ENCODE measurements at places on chromosomes 4 and X. TPM values are rescaled to one million over a fixed set of nuclear protein-coding genes. Genes with fewer than 3 reads are reported as not detected.
A peak's percentile ranks its signal among the peaks of the same experiment; 100 is the strongest.

TCEAL9 gene
- total RNA-seq, result 23.5 TPM

ZFP42 gene
- not detected for total RNA-seq

EREG gene
- not detected for total RNA-seq

RBM47 gene
- 196 TPM for total RNA-seq

JCHAIN gene
- total RNA-seq, result 5.5 TPM

ENPEP gene
- 0.29 TPM for total RNA-seq

- H3K4me3 ChIP-seq, result no peak overlapping the region
- no peaks in the 10 kb centered on the region for H3K27me3 ChIP-seq
- peak; percentile 27 for DNase-seq
- H3K27ac ChIP-seq, result no peak overlapping the region
Observed at GRCh38 chrX:41779030-41779564, 55.1 kb downstream of the GPR82 start.

GRCh38 chr4:173917255-173917960, 366.1 kb downstream of the FBXO8 start:
- no peaks in the 10 kb centered on the region for H3K36me3 ChIP-seq
- peaks cover 22% of the 10 kb centered on the region for H3K4me1 ChIP-seq
- no peak overlapping the region for H3K27ac ChIP-seq
- no peak for DNase-seq
- no peak overlapping the region for H3K4me3 ChIP-seq

DNA sequence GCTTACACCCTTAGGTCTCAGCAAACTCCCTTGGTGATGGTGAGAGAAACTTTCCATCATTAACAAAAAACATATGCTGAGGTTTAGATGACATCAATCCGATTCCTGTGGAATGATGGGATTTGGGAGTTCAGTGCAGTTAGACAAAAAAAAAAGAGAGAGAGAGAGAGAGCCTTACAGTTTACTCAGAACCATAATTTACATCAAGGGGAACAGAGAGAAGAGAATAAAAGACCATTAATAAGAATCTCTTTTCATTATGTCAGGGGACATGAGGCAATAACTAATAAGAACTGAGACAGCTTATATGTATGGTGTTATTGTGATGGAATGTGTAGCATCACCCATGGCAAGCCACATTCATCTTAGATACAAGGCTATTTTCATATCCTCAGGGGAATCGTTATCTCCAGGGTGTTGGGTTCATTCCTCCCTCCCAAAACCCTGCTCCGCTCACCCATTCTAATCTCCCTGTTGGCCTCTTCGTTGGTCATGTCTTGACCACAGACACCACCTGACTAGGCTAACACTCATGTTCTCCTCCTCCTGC, 175.7 kb upstream of the MXRA5 start:
- DNase-seq, result peak; percentile 23
- H3K27me3 ChIP-seq, result no peaks in the 10 kb centered on the region
- H3K36me3 ChIP-seq, result no peaks in the 10 kb centered on the region
- H3K4me3 ChIP-seq, result no peak overlapping the region
- no peaks in the 10 kb centered on the region for H3K4me1 ChIP-seq

- H3K27ac ChIP-seq, result no peak overlapping the region
- no peaks in the 10 kb centered on the region for H3K36me3 ChIP-seq
- H3K4me3 ChIP-seq, result no peak overlapping the region
Observed at GRCh38 chr4:48445704-48446103, 37.4 kb upstream of the SLC10A4 start.

GRCh38 chrX:13120017-13120416, 75.6 kb upstream of the FAM9C start:
- H3K36me3 ChIP-seq, result no peaks in the 10 kb centered on the region
- peak overlapping the region; percentile 82 for H3K27ac ChIP-seq
- DNase-seq, result peak; percentile 85
- no peaks in the 10 kb centered on the region for H3K27me3 ChIP-seq
- peaks cover 7% of the 10 kb centered on the region for H3K4me1 ChIP-seq

- H3K4me1 ChIP-seq, result no peaks in the 10 kb centered on the region
- H3K27ac ChIP-seq, result no peak overlapping the region
- H3K36me3 ChIP-seq, result no peaks in the 10 kb centered on the region
- H3K27me3 ChIP-seq, result no peaks in the 10 kb centered on the region
- peak; percentile 23 for DNase-seq
Observed at GRCh38 chrX:24676403-24677024, 17.2 kb upstream of the POLA1 start.

DNA sequence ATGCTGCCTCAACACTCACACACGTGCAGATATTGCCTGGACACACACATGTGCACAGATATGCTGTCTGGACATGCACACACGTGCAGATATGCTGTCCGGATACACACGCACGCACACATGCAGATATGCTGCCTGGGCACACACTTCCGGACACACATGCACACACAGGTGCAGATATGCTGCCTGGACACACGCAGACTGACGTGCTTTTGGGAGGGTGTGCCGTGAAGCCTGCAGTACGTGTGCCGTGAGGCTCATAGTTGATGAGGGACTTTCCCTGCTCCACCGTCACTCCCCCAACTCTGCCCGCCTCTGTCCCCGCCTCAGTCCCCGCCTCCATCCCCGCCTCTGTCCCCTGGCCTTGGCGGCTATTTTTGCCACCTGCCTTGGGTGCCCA, 14.7 kb downstream of the FGFRL1 start:
- peak; percentile 78 for DNase-seq
- H3K4me1 ChIP-seq, result peaks cover 19% of the 10 kb centered on the region
- H3K36me3 ChIP-seq, result peaks cover 40% of the 10 kb centered on the region
- no peak overlapping the region for H3K27ac ChIP-seq
- H3K4me3 ChIP-seq, result no peak overlapping the region
- H3K27me3 ChIP-seq, result no peaks in the 10 kb centered on the region

- peak overlapping the region; percentile 68 for H3K27ac ChIP-seq
- peaks cover 9% of the 10 kb centered on the region for H3K4me1 ChIP-seq
- H3K36me3 ChIP-seq, result peaks cover 15% of the 10 kb centered on the region
- H3K4me3 ChIP-seq, result peak overlapping the region; percentile 35
- H3K27me3 ChIP-seq, result no peaks in the 10 kb centered on the region
- no peak for DNase-seq
Observed at GRCh38 chr4:150579551-150580234, 2.3 kb upstream of the MAB21L2 start.

GRCh38 chr4:82360298-82361177, 13.3 kb downstream of the HNRNPD start:
- H3K27me3 ChIP-seq, result no peaks in the 10 kb centered on the region
- no peak overlapping the region for H3K27ac ChIP-seq
- H3K4me3 ChIP-seq, result no peak overlapping the region
- peaks cover 20% of the 10 kb centered on the region for H3K36me3 ChIP-seq
- peaks cover 48% of the 10 kb centered on the region for H3K4me1 ChIP-seq

Data from stomach (tissue), 19 donors.